ENCODE measurements at places on chromosomes 6 and 20.

GRCh38 chr20:33915726-33916331 is 77.9 kb upstream of the RALY start:
- DNase-seq: no peak

DNA sequence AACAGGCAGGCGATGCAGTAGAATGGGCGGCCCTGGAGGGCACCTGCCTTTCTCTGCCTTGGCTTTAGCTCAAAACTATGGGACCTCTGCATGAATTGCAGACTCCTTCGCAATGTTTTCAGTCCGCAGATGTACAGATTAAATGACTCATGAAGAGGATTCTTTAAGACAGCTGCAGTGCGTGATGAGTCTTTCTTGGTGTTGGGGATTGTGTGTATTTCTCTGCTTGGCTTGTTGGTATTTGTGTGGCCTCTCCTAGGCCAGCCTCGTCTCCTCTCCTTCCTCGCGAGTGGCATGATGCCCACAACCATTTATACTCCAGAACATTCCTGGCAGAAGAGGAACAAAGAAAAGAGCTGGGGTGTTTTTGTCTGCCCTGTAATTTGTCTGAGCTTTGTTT is 110.6 kb downstream of the SYNDIG1 start:
- no peak for DNase-seq

DNA sequence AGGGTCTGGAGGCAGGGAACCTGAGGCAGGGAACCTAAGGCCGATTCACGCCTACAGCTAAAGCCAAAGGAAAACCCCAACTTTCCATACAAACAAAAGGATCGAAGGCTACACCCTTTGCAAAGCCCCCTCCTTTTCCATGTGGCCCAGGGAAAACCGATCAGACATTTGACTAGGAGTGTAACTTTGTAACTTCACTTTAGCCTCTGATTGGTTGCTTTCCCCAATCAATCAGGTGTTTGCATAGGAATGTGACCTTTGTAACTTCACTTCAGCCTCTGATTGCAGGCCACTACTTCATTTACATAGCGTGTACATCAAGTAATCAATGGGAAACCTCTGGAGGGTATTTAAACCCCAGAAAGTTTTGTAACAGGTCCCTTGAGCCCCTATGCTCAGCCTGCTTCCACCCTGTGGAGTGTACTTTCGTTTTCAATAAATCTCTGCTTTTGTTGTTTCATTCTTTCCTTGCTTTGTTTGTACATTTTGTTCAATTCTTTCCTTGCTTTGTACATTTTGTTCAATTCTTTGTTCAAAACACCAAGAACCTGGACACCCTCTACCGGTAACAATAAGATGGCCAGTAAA is 43.3 kb downstream of the CHD6 start:
- DNase-seq: no peak

DNA sequence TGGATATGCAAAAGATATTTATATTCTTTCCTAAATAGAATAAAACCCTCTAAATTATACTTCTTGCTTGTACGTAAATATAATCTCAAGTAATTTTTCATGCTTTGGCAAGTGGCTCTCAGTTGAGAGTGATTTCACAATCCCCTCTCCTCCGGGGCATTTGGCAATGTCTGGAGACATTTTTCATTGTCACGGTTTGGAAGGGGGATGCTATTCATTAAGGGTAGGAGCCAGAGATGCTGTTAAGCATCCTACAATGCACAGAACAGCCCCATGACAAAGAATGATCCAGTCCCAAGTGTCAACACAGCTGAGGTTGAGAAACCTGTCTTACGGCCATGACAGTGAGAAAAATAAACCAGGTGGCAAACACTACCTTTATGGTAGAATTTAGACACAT is 75.7 kb downstream of the AGPAT4 start:
- DNase-seq: no peak

DNA sequence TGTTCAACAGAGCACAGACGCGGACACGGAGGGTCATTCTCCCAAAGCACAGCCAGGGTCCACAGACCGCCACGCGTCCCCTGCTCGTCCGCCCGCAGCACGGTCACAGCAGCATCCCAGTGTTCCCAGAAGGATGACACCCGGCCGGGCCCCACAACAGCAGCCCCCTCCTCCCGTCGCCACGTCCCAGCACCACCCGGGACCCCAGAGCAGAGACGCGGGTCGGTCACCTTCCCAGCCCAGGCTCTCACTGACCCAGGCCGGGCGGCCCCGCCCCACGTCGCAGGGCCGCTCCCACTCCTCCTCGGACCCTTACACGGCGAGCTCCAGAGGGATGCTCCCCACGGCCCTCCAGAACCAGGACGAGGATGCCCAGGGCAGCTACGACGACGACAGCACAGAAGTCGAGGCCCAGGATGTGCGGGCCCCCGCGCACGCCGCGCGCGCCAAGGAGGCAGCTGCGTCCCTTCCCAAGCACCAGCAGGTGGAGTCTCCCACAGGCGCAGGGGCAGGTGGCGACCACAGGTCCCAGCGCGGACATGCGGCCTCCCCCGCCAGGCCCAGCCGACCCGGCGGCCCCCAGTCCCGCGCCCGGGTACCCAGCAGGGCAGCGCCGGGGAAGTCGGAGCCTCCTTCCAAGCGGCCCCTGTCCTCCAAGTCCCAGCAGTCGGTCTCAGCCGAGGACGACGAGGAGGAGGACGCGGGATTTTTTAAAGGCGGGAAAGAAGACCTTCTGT is 64.3 kb downstream of the FNDC1 start:
- DNase-seq: no peak

DNA sequence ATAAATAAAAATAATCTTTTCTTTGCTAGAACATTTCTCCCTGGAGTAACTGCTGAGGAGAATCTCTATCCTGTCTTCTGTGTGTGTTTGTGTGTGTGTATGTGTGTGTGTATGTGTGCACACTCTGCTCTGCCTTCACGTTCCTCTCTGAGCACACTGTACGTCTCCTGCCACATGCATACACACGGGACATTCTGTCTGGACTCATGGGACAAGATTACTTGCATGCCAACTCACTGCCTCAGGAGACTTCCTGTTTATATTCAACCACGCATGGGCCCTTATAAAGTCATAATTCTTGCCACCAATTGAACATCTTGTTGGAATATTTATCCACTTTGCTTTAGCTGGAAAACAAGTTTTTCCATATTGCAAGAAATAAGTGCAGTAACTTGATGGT is 930.6 kb downstream of the KIF16B start:
- no peak for DNase-seq

GRCh38 chr20:57592263-57593092 is 27.7 kb downstream of the ZBP1 start:
- no peak for DNase-seq

DNA sequence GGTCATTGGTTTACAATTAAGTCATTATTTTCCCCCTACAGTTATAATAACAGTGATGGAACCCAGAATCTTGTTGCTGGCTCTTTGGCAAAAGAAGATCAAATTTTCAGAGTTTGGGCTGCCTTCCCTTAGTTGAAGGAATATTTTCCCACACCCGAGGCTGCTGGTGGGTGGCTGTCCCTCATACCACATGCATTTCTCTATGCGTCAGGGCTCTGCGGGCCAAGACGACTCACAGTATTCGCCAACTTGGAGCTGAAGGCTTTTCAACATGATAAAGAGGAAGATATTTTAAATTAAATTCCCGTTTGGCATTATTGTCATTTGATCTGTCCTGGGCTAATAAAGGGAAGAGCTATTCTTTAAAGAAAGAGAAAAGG is 102.2 kb upstream of the SASH1 start:
- DNase-seq: no peak

DNA sequence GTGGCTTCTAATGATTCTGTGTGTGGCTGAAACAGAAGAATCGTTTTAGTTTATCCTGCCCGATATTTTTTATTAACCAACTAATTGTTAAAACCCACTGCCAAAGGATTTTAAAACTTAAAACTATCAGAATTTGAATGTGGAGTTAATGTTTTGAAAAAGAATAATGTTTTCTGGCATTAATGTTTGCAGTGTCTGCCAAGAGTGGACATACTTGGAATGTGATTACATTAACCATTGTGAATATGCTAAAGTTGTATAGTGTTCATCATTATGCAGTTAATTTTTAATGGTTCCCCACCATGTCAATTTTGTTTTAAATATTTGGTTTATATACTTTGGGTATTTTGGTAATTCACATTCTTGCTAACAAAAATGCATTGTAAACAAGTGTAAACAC is 24.4 kb downstream of the DCBLD1 start:
- DNase-seq: no peak

DNA sequence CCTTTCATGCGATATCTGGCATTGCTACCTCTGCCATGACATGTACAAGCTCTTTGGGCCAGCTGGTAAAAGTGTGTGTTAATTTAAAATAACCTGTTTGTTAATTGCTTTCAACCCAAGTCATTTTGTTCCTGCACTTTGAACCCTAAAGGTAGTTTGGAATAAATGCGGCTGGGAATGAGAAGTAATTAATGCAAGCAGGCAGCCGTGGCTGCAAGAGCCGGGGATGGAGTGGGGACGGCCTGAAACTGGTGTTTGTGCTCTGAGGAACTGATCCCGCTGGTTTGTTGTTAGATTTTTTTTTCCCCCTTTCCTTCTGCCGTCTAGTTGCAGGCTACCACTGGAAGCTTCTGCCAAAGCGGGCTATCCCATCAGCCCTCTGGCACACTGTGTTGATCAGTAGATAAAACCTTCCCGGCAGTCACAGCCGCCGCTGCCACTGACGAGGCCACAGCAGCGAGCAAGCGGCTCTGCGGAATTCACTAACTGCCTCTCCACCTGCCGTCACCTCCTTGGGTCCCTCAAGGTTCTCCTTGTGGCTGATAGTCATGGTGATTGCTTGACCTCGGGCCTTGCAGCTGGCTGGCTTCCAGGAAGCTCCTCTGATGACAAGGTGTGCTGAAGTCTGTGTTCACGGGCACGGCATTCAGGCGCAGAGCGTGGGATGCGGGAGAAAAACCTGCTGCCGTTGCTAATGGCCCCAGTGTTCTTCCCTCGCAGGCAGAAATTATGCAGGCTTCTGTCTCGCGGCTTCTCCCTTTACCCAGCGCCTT is 315.9 kb downstream of the TFAP2A start:
- DNase-seq: no peak
